ENCODE measurements at places on chromosomes 11 and 22.
A peak's percentile ranks its signal among the peaks of the same experiment; 100 is the strongest.

DNA sequence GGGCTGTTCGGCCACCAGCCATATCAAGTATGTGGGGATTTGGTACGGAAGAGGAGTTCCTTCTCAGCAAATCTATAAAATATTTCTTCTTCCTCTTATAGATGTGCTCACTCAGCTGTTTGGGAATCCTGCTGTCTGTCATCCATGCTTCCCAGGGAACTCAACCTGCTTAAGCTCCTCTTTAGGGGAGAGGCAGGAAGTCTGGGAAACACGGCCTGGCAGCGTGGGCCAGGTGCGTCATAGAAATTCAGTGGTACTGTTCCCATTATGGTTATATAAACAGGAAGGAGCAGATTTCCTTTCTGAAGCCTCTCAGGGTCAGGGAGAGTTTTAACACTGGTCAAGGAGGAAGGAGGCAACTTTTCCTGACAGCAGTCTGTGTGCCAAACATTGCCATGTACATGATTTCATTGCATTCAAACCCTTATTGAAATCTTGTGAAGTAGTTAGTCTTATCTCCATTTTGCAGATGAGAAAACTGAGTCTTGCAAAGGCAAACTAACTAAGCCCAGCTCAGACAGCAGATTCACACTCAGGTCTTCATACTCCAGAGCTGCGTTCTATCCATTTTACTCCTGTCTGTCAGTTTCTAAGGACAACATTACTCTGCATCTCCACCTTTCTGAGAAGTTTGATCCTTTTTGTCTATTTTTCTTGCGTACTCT is 35.4 kb upstream of the AMOTL1 start:
- DNase-seq, result no peak

DNA sequence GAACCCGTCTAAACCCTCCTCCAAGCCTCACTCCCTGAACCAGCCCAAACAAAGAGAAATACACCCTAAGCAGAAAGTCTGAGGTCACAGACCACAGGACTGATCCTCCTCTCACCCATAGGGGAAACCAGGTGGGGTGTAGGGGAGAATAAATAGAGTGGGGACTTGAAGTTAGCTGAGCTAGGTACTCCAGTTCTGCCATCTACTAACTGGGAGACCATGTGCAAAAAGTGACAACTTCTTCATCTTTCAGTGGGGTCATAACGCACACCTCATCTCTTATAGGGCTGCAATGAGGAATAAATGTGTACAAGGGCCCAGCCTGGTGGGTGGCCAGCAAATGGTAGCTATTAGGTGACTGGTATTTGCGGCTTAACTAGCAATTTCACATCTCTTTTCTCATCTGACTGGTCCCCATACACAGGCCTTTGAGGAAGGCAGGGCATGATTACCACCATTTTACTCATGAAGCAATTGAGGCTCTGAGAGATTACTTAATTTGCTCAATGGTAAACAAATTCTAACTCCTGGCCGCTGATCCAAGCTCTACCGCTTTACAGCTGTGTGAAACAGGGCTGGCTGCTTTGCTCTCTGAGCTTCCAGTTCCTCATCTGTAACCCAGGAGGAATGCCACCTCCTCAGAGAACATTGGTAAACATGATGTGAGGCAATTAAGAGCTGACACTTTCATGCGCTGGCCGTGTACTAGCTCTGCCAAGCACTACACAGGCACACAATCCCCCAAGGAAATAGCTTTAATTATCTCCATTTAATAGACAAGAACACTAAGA is 16.6 kb downstream of the TBC1D10A start:
- DNase-seq, result peak; percentile 98

DNA sequence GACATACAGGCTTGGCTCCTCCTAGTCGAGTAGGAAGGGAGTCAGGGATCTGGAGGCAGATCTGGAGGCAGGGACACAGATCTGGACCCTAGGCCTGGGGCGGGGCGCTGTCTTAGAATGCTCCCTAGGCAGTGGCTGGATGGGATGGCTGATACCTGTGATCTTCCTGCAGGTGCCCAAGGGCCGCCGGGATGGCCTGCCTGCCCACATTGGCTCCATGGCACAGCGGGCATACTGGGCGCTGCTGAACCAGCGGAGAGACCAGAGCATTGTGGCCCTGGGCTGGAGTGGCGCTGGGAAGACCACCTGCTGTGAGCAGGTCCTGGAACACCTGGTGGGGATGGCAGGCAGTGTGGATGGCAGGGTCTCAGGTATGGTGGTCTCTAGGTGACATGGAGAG is 35.4 kb downstream of the MYO18B start:
- DNase-seq, result no peak

- DNase-seq, result no peak
Observed at GRCh38 chr11:17498058-17498457, 21.4 kb upstream of the ABCC8 start.

DNA sequence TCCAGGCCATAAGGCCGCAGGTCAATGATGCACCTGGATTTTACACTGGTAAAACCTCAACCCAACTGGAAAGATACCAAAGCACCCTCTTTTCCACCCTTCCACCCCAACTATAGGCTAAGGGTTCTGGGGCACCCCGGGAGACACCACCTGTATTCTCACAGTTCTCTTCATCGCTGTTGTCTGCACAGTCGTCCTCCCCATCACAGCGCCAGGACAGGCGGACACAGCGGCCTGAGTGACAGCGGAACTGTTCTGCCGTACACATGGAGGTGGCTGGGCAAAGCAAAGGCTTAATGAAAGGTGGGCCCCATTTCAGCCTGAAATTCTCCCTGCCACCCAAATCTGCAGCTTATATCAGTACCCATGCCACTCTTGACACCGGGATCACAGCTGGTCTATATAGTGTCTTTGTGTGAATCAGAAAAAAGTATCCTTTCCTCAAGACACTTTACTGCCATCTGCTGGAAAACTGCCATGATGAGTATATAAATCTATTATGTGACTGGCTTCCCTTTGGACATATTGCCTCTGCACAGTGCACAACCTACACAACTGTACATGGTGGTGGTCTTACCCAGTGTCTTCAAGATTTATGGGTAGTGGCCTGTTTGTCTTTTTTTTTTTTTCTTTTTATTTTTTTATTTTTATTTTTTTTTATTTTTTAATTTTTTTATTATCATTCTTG is 21.5 kb downstream of the LRP4 start:
- DNase-seq, result peak; percentile 47

GRCh38 chr11:84408946-84409411 is 1122.8 kb upstream of the CCDC90B start:
- DNase-seq, result peak; percentile 70

DNA sequence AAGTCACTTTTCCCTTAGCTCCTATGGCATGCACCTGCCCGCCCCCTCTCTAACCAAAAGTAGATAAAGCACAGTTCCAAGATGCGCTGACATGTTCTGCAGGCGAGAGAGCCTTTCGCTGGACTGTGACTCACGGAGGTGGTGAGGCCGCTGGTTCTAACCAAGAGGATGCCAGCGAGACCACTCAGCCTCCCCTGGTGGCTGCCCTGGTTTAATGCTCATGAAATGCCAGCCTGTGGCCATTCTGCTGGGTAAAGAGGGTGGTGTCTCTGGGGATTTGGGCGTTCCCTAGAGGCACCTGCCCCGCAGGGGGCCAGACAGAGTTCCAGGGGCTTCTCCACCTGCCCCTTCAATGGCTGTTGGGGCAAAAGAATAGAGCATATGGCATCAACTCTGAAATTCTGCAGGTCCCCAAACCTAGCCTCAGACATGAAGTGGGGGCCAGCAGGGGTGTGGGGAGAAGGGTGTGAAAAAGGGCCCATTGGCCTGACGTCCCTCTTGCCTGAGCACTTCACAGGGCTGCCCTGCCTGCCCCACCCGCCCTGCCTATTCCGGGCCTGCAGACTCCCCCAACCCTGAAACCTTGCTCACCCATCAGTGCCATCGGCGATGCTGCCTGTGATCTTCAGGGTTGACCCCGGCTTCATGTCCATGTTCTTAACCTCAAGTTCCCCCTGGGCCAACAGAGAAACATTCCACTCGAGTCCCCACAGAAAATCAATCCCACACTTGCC is 8.5 kb downstream of the LGALS2 start:
- DNase-seq, result no peak

GRCh38 chr11:110907629-110908028 is 195.4 kb upstream of the ARHGAP20 start:
- DNase-seq, result peak; percentile 100

- DNase-seq, result peak; percentile 84
Observed at GRCh38 chr11:116467823-116468222, 305.0 kb downstream of the BUD13 start.

DNA sequence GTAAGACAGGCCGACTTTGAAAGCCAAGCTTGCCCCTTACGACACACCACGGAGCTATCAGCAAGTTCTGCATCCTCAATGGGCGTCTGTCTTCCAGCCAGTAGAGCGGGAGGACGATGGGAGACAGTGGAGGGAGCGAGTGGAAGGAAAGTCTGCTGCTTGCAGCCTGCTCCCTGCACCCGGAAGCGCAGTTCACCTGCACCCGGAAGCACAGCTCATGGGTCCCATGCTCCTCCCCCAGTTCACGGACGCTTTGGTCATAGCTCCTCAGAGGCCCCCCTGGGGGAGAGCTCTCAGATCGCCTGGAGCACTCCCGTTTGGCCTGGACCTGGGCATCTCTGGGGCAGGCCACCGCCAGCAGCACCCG is 51.3 kb downstream of the FBLN1 start:
- no peak for DNase-seq

DNA sequence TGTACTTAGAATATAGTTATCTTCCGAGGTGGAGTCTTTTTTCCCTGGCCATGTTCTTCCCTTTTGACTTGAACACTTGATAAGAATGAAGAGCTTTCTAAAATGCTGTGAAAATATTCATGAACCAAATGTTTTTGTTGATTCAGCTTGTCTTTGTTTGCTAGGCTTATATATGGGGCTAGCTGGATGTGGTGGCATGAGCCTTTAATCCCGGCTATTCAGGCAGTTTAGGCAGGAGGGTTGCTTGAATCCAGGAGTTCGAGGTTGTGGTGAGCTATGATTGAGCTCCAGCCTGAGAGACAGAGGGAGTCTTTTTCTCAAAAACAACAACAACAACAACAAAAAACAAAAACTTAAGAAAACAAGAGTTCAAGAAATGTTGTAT is 23.1 kb downstream of the CBL start:
- DNase-seq, result no peak

GRCh38 chr11:80827781-80828180 is 1387.0 kb upstream of the TENM4 start:
- DNase-seq, result no peak

DNA sequence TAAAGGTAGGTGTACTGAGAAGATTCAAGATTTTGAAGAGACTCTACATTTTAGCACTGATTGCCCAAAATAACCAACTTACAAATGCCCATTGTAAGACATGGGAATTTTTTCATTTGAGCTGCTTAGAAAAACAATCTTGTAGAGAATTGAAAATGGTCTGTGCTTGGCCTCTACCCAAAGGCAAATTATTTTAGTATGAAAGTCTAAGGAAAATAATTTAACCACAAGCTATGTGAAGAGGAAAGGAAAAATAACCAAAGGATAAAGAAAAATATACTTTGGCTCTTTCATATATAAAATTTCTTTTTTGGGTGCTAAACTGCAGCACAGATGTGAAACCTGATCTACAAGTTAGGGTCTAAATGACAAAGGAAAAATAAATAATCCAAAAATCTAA is 54.9 kb downstream of the ME3 start:
- DNase-seq, result no peak
